Pancreas (tissue), 10 donors: ENCODE measurements at places on chromosomes 6 and 20.

GRCh38 chr6:133743621-133744020 lies 145.3 kb upstream of the TCF21 start:
- no peak for DNase-seq

- DNase-seq = no peak
Observed at GRCh38 chr6:100342830-100343229, 121.9 kb downstream of the SIM1 start.

DNA sequence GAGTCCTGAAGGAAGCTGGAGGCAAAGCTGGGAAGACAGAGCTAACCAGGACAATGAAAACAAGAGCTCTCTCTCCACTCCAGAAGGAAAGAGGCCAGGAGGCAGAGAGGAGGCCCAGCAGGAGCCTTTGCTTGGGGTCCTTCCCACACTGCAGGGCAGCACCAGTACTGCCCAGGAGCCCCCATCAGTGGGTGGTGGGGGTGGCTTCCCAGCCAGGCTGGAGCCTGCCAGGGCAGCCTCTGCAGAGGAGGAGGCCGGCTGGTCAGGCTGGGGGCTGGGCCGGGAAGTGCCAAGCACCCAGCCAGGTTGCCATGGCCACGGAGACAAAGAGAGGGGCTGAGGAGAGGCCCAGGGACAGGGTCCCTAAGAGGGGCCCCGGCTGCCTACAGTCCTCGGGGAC lies 33.4 kb downstream of the PREX1 start:
- DNase-seq = no peak

- no peak for DNase-seq
Observed at GRCh38 chr6:159880412-159880975, 10.3 kb upstream of the MAS1 start.

GRCh38 chr6:13336553-13336952 lies 8.2 kb upstream of the TBC1D7 start:
- DNase-seq = peak; percentile 77

- DNase-seq = peak; percentile 11
Observed at GRCh38 chr6:112289038-112289566, 34.7 kb upstream of the LAMA4 start.

GRCh38 chr20:8128291-8129060 lies 3.6 kb upstream of the PLCB1 start:
- no peak for DNase-seq

- DNase-seq = no peak
Observed at GRCh38 chr6:20715135-20715806, 181.0 kb downstream of the CDKAL1 start.

GRCh38 chr6:157995458-157995857 lies 13.8 kb downstream of the SYNJ2 start:
- DNase-seq = no peak

- no peak for DNase-seq
Observed at GRCh38 chr6:106702046-106702445, 72.7 kb downstream of the QRSL1 start.

DNA sequence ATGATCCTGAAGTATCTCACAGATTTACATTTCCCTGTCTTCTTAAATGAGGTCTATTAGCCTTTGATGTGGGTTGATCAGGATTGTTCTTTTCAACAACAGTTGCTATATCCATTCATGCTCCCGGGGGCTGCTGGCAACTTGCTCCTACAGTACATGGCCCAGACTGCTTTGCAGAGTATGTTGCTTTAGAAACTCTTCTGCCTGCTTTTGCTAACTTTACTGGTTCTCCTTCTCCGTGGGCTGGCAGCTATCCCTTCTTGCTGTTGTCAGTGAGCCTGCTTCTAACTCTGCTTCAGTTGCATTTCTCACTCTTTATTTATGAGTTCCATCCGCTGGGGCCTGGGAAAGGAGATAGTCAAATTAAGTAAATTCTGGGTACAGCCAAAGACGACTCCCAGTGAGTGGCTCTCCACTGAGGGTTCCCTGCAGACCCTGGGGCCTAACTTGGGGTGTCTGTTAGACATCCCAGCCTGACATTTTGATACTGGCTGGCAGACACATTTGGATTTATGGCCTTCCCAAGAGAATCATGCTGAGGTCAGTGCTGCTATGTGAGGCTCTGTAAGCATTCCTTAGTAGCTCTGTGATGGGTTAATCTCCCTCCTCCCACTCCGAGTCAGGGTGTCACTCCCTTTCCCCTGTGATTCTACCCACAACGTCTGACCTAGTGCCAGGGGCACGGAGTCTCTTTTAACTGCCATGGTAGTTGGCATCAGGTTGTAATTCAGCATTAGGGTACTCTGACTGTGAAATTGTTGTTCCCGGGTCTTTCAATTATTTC lies 73.6 kb downstream of the SLX4IP start:
- no peak for DNase-seq

GRCh38 chr6:42390228-42390934 lies 61.3 kb downstream of the TRERF1 start:
- no peak for DNase-seq

GRCh38 chr6:29927275-29927569 lies 15.1 kb upstream of the HLA-A start:
- no peak for DNase-seq

GRCh38 chr20:33909331-33909921 lies 84.3 kb upstream of the RALY start:
- DNase-seq = no peak
